ENCODE measurements at places on chromosomes 2 and 18.

GRCh38 chr2:30178618-30179434 is 32.0 kb downstream of the YPEL5 start:
- DNase-seq, result no peak

GRCh38 chr2:59181347-59181746 is 940.2 kb upstream of the FANCL start:
- DNase-seq, result no peak

DNA sequence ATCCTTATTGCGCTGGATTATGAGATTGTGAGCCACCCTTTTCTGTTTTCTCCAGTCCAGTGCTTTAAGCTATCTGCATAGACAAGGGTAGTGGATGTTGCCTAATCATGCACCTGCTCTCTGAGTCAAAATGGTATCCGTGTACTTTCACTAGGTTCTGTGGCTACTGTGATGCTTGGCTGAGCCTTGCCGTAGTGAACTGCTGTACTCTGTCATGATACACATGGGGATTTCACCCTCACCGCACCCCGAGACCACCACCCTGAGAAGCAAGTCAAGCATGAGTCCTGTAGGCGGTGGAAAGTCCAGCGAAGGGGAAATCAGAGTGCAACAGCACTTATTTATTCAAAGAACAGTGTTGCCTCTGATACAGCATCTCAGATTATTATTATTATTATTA is 55.0 kb downstream of the ARHGAP25 start:
- no peak for DNase-seq

DNA sequence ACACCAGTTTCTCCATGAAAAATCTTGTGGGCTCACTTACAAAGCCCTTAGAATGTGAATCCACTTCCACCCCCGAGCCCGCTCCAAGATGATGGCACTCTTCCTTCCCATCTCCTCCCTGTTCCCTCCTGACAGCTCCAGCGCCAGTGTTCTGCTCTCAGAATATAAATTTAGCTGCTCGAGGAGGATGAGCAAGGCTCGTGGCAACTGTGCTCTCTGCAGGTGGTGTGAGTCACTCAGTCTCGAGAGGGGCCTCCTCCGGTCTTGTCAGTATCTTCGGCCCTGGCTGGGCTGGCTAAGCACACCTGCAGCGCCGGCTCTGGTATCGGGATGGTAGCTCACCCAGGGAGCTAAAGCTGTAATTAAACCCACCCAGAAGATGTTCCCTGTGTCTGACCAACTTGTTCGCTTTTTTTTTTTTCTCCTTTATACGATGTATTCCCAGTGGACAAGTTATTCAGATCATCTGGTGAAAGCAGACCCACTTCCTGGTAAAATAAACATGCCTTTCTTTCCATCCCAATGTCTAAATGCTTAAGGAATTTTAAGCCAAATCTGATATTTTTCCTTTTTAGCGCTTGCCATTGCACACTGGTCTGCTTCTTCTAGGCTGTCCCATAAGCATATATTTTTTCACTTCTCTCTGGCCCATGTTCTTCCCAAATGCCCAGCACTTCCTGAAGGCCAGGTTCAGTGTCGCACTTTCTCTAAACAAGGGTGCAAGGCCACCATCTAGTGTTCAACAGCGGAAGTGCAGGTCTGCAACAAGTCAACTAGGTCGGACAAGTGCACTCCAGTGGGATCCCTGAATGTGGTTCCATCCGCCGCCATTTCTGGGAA is 31.4 kb upstream of the YPEL5 start:
- DNase-seq, result peak; percentile 61

DNA sequence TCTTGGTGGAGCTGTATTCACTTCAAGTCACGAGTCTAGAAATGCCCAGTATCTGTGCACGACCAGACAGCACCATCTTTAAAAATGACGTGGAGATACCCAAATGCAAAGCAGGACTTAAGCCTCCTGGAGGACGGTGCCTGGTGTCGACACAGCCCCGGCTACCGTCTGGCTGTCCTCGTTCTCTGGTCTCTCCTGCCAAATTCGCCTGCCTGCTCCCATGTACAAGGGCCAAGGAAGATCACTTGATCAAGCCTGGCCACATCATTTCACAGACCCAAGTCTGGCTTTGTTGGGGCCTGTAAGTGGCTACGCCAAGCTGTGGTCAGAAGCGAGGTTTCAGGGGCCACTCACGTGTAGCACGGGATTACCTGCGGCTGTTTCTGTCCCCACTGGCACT is 9.4 kb downstream of the ODC1 start:
- no peak for DNase-seq

GRCh38 chr2:27086724-27087593 is at the start of gene KHK:
TSS of gene KHK (plus strand) at chr2:27086772. CDS start at chr2:27087260, 488 bp downstream.
- no peak for DNase-seq

DNA sequence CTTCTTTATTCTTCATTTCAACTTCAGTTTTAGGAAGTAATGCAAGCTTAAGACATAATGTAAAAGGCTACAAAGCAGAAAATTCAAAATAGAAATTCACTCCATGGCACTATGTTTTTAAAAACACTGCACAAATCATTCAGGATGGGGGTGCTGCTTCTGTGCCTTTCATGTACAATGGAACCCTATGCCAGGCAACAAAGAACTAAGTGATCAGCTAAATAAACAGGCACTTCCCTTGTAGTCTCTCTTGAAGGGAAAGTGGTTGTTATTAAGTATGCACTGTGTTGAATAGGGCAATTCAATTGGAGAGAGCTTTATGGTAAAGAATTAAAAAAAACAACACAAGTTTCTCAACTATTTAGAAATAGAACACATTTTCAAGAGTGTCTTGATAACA is 10.9 kb upstream of the ERBB4 start:
- DNase-seq, result no peak

- no peak for DNase-seq
These were observed at the start of gene MXD1 for GRCh38 chr2:69914950-69915945. TSS of gene MXD1 (plus strand) at chr2:69915109. CDS start at chr2:69915331, 222 bp downstream.

GRCh38 chr18:70165936-70166335 is 39.6 kb downstream of the RTTN start:
- no peak for DNase-seq

DNA sequence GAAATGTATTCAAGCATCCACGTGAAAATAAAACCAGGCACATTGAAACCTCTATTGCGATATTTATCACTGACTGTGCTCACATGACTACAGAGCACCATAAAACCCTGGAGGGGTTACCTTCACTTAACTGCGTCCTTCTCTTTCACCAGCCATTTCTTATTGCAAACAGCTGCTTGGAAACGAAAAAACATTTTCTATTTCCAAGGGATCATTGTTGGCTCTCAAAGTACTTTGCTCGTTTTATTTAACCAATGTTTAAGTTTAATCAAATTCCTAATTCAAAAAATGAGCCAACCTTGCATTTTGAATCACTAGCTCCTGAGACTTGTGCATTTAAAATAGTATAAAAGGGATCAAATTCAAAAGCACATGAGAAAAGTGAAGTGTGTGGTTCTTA is 134.4 kb downstream of the OSR1 start:
- DNase-seq, result peak; percentile 40

GRCh38 chr2:237922641-237923361 is 44.0 kb upstream of the UBE2F start:
- DNase-seq, result no peak

DNA sequence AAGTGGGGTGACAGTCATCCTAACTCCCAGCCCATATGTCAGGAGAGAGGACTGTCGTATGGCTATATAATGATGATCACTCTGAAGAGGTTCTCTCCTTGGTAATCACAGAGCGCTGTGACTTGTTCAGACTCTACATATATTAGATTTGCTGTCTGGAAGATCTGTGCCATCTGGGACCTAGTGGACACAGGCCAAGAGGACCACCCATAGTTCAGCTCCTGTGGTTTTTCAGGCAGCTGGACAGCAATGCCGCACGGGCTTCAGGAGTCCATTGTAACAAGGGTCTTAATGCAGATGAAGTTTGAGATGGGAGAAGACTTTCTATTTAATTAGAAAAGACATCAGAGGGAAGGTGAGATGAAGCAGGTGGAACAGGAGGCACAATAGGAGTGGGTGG is 40.1 kb upstream of the EPHA4 start:
- no peak for DNase-seq

- no peak for DNase-seq
These were observed 173.4 kb downstream of the GLI2 start for GRCh38 chr2:120909102-120909501.

Data from hindlimb muscle (tissue), 1 donor.